DMS 273 treated with DMSO at 0.1 percent for 48 hours (cell line): ENCODE measurements at places on chromosomes 7 and 10.

DNA sequence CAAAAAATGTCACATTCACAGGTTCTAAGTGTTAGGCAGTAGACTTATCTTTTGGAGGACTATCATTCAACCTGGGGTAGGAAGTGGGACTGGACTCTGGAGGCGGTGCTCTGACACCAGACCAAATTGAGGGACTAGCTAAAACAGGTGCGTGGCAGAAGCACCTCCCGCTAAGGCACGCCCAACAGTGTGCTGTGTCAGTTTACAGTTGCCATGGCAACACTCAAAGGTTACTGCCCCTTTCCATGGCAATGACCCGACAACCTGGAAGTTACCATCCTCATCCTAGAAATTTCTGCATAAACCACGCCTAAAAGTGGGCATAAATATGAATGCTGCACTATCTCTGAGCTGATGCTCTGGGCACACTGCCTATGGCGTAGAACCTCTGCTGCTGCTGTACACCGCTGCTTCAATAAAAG, 14.0 kb upstream of the BLNK start:
- DNase-seq: no peak

DNA sequence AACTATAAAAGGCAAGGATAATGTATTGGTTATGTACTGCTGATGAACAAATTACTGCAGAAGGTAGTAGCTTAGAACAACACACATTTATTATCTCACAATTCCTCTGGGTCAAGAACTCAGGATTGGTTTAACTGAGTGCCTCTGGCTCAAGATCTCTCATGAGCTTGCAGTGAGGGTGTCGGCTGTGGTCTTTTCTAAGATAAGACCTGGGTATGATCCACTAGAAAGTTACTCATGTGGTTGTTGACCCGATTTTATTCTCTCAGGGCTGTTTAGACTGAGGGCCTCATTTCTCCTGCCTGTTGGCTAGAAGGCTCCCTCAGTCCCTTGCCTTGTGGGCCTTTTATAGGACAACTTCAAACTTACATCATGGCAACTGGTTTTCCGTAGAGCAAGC, 86.7 kb downstream of the VWDE start:
- no peak for DNase-seq

DNA sequence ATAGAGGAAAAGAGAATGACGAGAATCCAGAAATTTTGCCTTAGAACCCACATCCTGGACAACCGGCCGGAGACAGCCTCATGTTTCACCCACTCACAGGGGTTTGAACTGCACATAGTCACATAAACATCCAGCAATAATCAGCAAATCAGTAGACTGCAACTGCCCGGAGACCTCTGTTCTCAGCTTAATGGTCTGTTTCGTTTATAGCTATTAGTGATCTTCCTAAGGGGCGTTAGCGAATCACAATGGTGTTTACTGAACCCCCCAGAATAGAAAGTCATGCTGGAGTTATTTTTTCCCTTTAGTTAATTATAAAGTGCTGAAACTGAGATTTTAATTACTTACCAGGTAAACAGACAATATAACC, 98.4 kb downstream of the SFMBT2 start:
- DNase-seq: no peak

DNA sequence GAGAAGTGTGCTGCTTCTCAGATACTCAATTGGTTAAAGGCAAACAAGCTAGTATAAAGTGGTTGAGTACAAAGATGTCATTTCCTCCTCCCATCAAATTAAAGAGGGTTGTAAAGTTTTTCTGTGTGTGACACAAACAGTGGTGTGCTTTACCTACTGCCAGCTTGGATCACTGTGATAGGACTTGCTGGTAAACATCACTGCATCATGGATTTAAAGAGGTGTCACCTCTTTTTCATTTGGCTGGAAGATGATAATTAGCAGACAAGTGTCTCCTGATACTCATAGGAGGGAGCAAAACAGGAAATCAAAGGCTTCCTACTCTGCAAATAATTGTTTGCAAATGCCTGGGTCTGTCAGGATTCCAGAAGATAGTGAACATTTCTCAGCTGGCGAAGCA, 200.5 kb downstream of the MDFIC start:
- DNase-seq: no peak

DNA sequence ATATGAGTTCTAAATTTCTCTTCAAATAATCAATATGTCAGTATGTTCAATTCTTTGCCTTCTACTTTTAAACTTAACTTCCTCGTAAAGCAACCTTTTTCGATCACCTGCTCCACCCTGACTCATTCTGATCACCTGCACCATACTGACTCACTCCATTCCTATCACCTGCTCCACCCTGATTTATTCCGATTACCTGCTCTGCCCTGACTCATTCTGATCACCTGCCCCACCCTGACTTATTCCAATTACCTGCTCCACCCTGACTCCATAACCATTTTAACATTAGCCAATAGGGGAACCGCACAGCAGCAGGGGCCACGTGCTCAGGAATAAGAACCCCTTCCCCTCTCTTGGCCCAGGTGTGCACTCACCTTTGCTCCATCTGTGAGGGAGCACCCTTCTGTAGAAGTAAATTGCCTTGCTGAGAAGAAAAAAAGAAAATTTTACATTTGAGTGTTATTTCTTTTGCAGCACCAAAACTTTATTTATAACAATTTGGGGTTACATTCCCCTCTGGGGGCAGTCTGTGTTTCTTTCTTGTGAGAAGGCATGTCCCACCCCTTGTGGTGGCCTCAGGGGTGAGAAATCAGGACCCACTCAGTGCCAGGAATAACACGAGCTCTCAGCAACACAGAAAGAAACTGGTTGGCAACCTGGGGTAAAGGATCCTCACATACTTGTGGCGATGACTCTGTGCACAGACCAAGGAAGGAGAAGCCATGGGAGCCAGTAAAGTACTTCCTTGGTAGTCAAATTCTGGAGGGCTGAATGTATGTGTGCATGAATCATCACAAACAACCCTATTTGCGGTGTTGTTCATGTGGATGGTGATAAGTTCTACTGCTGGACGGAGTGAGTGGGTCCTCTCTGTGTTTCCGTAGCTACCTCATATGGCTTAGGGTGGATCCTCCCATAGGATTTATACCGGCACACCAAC, 29.4 kb upstream of the PPP1R9A start:
- DNase-seq: no peak

- DNase-seq: no peak
Measured at GRCh38 chr10:52486840-52487611, 172.9 kb downstream of the DKK1 start.

DNA sequence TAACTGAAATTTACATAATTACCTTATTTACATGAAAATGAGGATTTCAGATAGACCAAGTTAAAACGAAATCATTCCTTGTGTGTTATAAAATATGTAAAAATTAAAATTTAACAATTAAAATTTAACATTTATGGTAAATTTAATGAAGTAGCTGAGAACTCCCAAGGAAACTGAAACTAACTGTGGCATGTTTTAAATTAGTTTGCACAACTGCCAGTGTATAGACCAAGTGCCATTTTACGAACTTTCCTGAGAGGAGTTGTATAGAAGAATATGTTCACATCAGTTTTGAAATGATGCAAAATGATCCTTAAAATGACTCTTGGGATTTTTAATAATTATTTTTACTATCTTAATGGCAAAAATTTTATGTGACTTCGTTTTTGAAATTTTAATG, 23.6 kb downstream of the PDLIM1 start:
- DNase-seq: no peak

DNA sequence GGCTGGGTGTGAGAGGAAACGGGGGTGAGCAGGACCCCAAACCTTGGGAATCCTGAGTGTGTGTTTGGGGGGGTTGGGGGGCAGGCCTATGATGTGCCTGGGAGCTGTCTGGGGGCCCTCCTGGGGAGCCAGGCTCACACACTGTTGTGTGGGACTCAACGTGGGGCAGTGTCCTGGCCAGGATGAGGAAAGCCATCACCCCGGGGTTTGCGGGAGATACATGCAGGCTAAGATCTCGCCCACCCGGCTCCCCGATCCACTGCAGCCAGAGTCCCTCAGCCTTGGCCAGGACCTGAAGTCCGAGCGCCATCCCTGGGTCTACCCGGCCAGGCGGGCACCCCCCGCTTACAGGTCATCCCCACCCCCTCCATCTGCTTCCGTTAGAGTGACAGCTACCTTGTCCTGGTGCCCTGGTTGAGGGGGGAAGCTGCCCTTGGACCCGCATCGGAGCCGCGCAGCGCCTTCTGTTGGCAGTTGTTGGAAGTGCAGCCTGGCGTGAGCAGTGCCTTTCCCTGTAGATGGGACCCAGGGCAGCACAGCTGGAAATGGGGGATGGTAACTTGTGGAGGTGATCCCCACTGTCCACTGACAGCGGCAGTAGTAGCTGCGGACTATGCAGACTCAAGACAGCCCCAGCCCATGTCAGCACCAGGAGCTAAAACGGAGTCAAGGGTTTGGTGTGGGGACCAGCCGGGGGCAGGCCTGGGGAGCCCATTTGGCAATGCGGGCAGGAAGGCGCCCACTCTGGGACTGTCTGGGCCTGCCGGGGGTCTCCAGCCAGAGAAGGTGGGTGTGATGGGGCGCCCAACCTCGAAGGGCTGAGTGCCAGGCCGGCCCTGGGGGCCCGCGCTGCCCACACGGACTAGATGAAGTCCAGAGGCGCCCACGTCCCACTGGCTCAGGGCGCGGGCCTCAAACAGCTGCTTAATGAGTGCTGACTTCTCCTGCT, 885.6 kb upstream of the ZNF722 start:
- no peak for DNase-seq

- no peak for DNase-seq
Measured at GRCh38 chr7:158991824-158992621, 135.7 kb downstream of the DYNC2I1 start.
